ENCODE measurements at places on chromosomes 4 and X.

DNA sequence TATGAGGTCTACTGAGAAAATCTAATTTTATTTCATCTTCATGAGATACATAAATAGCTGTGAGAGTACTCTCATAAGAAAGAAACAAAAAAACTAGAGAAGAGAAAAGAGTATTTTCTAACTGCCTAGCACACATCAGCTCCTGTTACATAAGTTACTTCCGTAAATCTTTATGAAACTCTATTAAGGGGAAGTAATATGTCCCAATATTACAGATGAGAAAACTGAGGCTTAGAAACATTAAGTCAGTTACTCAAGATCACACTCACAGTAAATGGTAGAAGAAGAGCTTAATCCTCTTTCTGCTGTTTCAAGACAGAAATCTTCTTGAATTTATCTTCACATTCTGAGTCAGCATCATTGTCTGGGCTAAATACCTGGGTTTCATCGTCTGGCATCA, 164.1 kb downstream of the DTHD1 start:
- DNase-seq = no peak

- peak; percentile 50 for DNase-seq
Measured at GRCh38 chr4:7539659-7540058, 104.9 kb upstream of the PSAPL1 start.

DNA sequence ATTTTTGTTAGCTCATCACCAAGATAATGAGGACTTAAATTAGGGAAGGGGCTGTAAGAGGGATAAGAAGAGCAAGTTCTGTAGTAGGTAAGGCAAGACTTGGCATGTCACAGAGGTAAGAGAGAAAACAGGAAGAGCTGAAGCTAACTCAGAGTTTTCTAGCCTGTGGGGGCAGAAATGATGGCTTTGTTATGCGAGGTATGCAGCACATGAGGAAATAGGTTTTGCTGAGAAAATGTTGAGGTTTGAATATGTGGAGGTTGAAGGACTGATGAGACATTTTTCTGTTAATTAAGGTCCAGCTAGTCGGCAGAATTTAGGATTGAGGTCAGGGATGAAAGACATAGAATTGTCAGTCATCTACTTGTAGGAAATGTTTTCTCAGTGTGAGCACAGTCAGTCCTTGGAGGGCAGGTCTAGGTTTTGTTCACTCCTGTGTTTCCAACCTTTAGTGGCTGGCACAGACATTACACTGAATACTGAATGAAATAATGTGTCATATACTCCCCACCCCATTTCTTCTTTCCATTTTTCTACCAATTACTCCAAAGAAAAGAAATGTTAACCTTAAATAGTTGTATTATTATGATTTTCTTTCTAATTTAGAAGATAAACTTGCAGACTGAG, 154.0 kb upstream of the AADAT start:
- DNase-seq = peak; percentile 52

- DNase-seq = no peak
Measured at GRCh38 chr4:113012786-113013185, 36.7 kb upstream of the ANK2 start.

Measured in fibroblast of skin of right quadriceps (primary cell).